SIG-M5 (cell line): ENCODE measurements at places on chromosomes 7 and 10.

DNA sequence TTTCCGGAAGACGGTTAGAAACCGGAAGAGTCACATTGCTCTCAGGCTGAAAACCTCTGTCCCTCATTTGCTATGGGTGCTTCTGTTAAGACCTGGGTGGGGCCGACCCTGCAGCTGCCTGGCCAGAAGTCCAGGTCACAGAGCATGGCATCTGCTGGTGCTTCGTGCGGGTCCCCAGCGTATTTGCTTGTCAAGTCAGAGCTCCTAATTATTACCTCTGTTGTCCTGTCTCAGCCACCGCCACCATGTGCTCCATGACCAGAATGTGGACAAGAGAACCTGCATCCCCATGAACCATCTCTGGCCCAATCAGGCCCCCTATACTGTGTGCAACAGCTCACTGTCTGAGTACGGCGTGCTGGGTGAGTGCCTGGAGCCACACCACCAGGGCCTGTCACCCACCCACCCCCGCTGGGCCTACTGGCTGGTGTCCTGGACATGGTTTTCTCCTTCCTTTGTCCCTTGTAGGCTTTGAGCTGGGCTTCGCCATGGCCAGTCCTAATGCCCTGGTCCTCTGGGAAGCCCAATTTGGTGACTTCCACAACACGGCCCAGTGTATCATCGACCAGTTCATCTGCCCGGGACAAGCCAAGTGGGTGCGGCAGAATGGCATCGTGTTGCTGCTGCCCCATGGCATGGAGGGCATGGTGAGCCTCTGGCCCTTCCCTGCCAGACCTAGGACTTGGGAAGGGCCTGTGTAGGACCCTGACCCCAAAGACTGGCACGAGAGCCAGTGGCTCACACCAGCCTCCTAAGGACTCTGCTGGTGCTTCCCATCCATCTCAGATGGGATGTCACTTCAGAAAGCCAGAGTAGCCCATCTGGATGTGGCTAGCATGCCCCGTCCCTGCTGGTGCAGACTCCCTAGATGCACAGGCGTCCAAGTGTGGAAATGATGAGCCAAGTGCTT, 51.3 kb upstream of the ZMIZ2 start:
- no peak for DNase-seq

GRCh38 chr10:112919721-112920120, 30.3 kb upstream of the TCF7L2 start:
- DNase-seq = no peak

- DNase-seq = no peak
Measured at GRCh38 chr7:96014617-96015016, 242.3 kb downstream of the DYNC1I1 start.

GRCh38 chr7:26091933-26092332, 60.1 kb upstream of the NFE2L3 start:
- no peak for DNase-seq

- no peak for DNase-seq
Measured at GRCh38 chr7:25186436-25186835, 41.9 kb downstream of the NPVF start.

- no peak for DNase-seq
Measured at GRCh38 chr10:84172467-84173356, 889 bp upstream of the GPR15LG start.

DNA sequence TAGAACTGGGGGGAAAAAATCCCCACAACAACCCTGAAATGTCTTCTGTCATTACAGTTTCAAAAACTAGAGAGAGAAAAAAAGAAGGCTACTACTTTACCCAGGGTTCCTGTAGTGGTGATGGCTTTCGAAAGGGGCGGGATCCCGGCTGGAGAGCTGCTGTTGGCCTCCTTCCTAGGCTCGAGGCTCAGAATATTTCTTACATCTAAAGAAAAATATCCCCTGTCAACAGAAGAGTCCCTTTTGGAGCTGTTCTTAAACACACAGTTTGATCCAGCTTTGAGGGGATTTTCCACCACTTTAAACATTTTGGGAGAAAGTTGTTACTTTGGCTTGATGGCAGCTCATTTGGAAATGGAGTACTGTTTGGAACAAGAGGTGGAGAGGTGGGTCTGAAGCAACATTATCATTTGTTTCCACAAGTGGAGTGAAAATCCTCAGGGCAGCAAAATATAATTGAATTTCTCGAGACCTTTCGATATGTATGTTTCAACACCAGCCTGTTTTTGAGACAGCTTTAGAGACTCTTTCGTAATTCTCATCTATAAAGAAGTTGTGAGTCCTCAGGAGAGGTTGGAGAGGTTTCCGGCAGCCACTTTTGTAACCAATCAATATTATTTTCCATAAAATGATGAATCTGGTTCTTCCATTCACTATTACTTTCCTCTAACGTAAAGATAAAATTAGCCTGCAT, 5.1 kb downstream of the HOXA13 start:
- DNase-seq = no peak

- DNase-seq = no peak
Measured at GRCh38 chr10:61063034-61063433, 119.0 kb upstream of the RHOBTB1 start.

- no peak for DNase-seq
Measured at GRCh38 chr7:26167303-26167934, 15.4 kb downstream of the NFE2L3 start.

DNA sequence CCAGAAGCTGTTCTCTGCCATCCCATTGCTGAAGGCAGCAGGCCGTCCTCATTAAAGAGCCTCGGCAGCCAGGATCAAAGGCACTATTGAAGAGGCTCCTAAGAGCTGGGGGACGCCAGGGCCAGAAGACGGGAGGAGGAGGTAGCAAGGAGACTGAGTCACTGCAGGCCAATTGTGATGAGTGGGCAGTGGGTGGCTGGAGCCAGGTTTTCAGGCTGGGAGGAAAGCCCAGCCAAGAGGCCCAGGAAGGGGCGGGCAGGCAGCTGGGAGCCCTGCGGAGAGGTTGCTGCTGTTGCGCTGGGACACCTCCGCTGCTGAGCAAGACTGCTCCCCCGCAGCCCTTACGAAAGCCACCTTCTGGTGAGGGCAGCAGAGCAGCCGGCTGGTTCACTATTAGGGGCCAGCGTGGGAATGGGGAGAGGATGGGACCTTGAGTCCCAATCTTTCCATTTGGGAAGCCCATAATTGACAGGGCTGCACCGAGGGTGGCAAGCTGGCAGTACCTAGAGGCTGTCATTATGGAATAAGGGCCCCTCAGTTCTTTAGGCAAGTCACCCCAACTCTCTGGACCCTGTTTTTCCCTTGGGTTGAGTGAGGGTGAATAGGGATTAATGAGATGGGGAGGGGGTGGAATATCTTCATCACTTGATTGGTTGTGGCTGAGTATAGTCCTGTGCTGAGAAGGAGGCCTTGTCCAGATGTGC, 48.4 kb downstream of the UNC5B start:
- DNase-seq = no peak

GRCh38 chr10:72610466-72610865, 15.4 kb downstream of the MICU1 start:
- DNase-seq = no peak

- no peak for DNase-seq
Measured at GRCh38 chr7:114755856-114756255, 166.0 kb upstream of the MDFIC start.

DNA sequence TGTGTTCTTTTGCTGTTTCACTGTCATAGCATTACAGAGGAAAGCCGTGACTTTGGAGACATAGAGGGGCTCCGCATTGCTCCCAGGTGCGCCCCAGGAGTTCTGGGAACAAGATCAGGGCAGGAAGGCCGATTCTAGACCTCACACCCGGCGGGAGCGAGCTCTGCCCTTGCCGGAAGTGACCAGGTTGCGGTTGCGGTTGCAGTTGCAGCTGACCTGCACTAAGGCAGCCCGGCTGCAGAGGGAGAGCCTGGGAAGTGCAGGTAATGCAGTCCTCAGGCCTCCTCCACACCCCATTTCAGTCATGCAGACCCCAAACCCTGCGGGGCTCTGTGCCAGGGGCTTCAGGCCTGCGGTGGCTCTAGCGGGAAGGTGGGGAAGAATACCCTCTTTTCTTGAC, 130.0 kb upstream of the LANCL2 start:
- no peak for DNase-seq

- DNase-seq = no peak
Measured at GRCh38 chr7:120550494-120551048, 277.6 kb downstream of the KCND2 start.

GRCh38 chr7:117384688-117385362, 42.5 kb downstream of the ASZ1 start:
- no peak for DNase-seq

GRCh38 chr7:69685293-69685631, 87.0 kb downstream of the AUTS2 start:
- no peak for DNase-seq

- DNase-seq = no peak
Measured at GRCh38 chr7:70159121-70159520, 560.8 kb downstream of the AUTS2 start.
